CD4-positive, alpha-beta T cell treated with Interleukin-1 beta for 1 hour (primary cell): ENCODE measurements at places on chromosomes 5 and 9.
A peak's percentile ranks its signal among the peaks of the same experiment; 100 is the strongest.

DNA sequence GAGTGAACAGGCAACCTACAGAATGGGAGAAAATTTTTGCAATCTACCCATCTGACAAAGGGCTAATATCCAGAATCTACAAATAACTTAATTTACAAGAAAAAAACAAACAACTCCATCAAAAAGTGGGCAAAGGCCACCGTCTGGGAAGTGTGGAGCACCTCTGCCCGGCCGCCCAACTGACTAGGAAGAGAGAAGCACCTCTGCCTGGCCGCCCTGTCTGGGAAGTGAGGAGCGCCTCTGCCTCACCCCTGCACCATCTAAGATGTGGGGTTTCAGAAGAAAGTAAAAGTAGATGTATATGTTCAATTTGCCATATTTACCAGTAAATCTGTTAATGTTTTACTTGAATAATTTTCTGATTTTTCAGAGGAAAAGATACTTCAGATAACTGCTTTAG, 108.1 kb upstream of the TMEM161B start:
- DNase-seq: no peak

DNA sequence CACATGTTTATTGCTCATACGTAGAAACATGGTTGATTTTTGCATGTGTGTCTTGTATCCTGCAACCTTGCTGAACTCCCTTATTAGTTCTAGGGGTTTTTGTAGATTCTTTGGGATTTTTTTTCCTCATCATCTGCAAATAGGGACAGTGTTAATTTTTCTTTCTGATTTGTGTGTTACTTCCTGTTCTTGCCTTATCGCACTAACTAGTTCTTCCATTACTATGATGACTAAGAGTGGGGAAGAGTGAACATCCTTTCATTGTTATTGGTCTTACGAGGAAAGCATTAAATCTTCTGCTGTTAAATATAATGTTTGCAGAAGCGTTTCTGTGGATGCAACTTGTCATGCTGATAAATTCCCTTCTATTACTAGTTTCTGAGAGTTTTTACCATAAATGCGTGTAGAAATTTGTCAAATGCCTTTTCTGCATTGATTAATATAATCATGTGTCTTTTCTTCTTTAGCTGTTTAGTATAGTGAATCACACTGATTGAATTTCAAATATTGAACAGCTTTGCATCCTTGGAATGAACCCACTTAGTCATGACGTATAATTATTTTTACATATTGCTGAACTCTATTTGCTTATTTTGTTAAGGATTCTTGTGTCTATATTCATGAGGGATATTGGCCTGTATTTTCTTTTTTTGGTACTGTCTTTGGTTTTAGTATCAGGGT, 32.1 kb upstream of the RNF130 start:
- no peak for DNase-seq

DNA sequence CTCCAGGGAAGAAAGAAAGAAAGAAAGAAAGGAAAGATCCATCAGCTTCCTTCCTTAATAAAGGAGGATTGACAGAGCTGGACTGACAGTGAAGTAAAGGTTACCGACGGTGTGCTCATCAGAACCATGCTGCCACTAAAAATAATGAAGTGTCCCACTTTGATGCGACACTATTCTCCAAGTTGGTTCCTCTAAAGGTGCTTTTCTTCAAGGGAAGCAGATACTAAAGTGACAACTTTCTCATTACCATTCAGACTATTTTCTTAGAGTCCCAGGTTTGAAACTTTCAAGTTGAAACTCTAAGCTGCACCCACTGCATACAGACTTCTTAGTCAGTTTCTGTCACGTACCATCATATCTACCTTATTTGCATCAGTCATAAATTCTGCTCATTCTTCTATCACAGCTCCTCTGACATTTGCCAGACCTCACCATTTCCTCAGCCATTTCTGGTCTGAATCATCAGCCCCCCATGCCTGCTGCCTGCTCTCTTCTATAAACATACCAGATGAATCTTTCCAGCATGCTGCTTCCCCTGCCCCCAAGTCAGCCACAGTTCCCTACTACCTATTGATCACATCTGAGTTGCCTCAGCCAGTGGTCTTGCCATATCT, 177.6 kb downstream of the DEPDC1B start:
- no peak for DNase-seq

GRCh38 chr5:1638658-1639400, 115.1 kb upstream of the LPCAT1 start:
- no peak for DNase-seq

- no peak for DNase-seq
Observed at GRCh38 chr5:103260951-103261350, 2.4 kb downstream of the MACIR start.

DNA sequence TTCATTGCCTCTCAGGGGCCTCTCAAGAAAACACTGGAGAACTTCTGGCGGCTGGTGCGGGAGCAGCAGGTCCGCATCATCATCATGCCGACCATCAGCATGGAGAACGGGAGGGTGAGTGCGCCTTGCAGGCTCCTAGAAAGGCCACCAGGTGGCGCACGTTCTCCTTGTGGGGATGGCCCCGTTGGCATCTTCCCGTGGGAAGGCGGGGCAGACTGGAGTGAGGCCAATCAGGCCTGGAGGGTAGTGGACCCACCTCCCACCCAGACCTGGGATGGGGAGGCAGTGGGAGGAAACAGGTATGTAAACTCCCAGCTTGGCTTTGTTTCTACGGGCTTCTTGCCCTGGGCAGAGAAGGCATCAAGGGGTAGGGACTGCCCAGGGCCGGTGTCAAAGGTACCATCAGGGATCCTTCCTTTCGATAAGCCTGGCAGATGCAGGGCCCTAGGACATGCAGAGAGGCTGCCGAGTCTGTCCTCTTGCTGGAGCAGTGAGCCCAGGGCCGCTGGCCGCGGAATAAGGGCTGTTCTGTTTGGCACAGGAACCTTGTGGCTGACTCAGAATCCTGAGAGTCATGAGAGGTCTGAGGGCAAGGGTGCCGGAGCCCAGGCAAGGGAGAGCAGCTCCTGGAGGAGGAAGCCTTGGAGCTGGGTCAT, 18.9 kb upstream of the SPTLC1 start:
- DNase-seq: peak; percentile 76

- no peak for DNase-seq
Observed at GRCh38 chr9:81772144-81772543, 82.8 kb upstream of the TLE1 start.

DNA sequence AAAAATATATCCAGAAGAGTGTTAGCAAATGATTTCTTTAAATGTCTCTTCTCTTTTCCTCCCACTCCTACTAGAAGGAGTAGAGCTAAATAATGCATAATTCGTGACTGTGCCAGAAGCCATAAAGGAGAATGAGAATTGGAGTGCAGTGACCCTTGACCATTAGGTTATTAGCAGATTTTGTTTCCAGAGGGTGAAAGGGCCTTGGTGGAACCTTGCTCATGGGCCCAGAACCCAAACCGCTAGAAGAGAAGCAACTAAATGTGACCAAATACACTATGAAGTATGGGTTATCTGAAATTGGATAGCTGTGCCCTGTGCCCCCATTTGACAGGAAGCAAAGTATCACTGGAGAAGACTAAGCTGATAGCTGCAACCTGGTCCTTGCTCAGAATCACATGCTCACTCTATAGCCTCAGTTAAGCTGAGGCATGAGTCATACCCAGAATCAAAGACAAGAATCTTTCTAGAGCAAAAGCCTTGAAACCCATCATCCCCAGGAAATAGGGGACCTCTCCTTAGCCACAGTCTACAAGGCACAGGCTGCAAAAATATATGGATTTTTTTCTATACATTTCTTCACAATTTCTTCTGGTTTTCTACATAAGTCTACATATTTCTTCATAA, 36.3 kb downstream of the CAPSL start:
- no peak for DNase-seq

DNA sequence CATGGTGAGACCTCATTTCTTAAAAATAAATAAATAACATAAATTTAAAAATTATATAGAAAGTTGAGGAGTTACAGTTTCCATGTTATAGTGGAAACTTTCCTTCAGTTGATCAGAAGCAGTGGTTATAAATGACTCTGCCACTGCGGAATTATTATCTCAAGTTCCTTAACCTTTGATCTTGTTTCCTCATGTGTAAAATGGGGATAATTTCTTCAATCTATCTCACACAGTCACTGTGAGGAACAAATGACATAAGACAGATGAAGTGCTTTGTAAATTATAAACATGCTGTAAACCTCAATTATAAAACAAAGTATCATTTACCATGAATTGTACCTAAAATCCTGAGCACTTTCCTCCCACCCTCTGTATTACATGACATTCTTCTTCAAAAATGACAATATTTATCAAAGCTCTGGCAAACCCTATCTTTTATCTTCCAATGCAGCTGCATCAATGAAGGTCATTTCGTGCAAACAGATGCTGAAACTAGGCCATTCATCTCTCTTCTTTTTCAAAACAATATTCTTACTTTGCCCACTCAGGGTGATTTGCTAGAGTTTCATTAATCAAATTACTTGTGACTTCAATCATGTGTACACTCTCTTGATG, 46.8 kb downstream of the TMEM245 start:
- DNase-seq: no peak
